ENCODE measurements at places on chromosomes 2 and 18.

GRCh38 chr2:177289824-177290628 lies 25.5 kb upstream of the NFE2L2 start:
- DNase-seq, result no peak

GRCh38 chr18:53080687-53081086 lies 740.7 kb downstream of the DCC start:
- DNase-seq, result no peak

- no peak for DNase-seq
Observed at GRCh38 chr2:13020469-13020868, 303.7 kb downstream of the TRIB2 start.

- DNase-seq, result no peak
Observed at GRCh38 chr2:102107741-102108070, 34.8 kb upstream of the IL1R1 start.

DNA sequence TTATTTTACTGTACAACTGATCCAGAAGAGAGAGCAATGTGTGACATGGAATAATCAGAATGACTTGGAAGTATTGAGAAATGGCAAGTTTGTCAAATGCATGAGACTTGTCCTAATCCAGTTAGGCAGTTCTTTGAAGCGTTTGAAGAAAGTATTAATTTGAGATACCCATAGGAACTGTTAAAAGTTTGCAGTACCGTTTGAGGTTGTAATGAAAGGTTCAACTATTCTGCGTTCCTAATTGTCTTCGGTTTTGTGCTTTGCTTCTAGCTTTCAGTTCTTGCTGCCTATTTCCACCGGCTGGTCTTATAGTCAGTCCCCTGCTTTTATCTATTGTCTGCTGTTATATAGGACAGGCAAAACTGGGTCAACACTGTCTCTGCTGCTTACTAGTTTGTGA lies 41.8 kb downstream of the COX7A2L start:
- DNase-seq, result no peak
